ENCODE measurements at places on chromosomes 16 and 17.

- no peak for DNase-seq
Observed at GRCh38 chr17:7858522-7858810, 663 bp downstream of the CYB5D1 start.

GRCh38 chr17:44448412-44448811, 54.8 kb downstream of the GPATCH8 start:
- DNase-seq: no peak

DNA sequence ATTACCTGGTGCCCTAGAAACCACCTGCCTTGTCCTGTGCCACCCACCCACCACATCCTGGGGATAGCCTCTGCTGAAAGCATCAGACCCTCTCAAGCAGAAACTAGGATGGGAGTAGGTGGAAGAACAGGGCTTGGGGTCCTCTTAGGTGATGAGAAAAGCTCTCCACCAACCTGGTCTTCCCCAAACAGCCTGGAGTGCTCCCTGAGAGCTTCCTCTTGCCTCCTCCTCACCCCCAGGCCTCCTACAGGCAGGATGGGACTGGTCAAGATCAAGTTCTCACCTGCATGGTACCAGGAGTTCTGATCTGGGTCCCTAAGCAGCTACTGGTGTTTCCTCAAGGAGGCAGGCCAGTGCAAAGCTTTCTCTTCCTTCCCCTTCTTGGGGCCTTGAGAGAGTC, 15.4 kb downstream of the WNT9B start:
- no peak for DNase-seq

DNA sequence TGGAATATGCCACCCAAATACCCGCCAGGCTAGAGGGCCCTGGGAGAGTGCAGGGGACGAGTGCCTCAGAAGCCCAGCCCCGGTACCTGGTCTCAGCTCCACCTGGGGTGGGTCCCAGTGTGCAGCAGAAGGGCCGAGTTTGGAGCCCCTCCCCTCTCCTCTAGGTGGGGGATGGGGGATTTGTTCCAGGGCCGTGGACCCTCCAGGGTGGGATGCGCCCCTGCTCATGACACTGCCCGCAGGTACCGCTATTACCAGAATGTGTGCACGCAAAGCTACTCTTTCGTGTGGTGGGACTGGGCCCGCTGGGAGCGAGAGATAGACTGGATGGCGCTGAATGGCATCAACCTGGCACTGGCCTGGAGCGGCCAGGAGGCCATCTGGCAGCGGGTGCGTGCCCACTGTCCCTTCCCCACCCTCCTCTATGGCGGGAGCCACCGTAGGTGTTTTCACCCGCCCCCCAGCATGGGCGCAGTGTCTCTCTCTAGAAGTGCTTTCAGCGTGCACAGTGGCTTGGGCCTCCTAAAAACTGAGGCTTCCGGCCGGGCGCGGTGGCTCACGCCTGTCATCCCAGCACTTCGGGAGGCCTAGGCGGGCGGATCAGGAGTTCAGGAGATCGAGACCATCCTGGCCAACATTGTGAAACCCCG, 1.2 kb downstream of the NAGLU start:
- DNase-seq: no peak

DNA sequence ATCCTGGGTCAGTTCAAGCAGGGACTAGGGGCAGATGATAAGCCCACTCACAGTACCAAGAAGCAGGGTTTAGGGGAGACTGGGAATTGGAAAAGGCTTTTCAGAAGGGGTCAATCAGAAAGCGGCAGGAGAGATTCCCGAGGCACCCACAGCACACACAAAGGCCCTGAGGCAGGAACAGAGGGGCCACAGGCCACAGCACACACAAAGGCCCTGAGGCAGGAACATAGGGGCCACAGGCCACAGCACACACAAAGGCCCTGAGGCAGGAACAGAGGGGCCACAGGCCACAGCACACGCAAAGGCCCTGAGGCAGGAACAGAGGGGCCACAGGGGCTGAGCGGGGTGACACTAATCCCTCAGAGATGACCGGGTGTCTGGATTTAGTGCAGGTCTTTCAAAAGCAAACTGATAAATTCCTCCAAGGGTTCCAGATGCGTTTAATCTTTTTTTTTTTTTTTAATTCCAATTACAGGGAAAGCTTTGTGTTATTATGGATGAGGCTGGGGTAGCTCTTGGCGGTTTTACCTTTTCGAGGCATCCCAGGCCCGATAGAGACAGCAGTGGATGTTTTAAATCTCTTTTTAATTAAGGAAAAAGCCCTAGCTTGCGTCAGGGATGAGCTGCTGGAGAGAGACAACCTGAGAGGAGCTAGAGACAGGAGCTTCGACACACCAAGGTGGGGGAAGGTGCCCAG, 31.0 kb upstream of the GINS2 start:
- DNase-seq: no peak
